Brain (organoid and tissue), 16 donors: ENCODE measurements at places on chromosomes 1 and 21. TPM values are rescaled to one million over a fixed set of nuclear protein-coding genes. Genes with fewer than 3 reads are reported as not detected.

- no peak for DNase-seq
Measured at GRCh38 chr1:230240446-230241086, 173.5 kb downstream of the GALNT2 start.

GRCh38 chr1:89837036-89837481 is 16.2 kb downstream of the LRRC8D start:
- no peak for DNase-seq

DNA sequence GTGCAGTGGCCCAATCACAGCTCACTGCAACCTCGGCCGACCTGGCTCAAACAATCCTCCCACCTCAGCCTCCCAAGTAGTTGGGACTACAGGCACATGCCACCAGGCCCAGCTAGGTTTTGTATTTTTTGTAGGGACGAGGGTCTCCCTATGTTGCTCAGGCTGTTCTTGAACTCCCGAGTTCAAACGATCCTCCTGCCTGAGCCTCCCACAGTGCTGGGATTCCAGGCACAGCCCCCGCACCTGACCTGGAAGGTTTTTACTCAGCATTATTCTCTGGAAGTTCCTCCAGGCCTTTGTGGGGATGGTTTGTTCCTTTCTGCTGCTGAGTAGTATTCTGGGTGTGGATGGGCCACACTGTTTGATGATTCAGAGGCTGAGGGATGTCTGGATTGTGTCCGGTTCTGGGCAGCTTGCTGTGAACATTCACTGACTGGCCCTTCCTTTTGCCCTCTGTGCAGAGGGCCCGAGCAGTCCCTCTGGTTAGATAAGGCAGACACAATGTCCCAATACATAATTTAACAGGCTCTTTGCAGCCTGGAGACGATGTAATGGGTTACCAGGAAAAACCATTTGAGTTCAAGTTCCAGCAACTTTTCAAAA is 6.0 kb upstream of the TRAPPC10 start:
- no peak for DNase-seq

LCE2A gene
- polyA plus RNA-seq: not detected

HSF2BP gene
- polyA plus RNA-seq: 1.8 TPM
